Stimulated activated CD4-positive, alpha-beta T cell treated with anti-CD3 and anti-CD28 coated beads, Interleukin-1b, Interleukin-23, amount 100 ng/mL, for 24 hours (primary cell): ENCODE measurements at places on chromosomes 6 and 20.

DNA sequence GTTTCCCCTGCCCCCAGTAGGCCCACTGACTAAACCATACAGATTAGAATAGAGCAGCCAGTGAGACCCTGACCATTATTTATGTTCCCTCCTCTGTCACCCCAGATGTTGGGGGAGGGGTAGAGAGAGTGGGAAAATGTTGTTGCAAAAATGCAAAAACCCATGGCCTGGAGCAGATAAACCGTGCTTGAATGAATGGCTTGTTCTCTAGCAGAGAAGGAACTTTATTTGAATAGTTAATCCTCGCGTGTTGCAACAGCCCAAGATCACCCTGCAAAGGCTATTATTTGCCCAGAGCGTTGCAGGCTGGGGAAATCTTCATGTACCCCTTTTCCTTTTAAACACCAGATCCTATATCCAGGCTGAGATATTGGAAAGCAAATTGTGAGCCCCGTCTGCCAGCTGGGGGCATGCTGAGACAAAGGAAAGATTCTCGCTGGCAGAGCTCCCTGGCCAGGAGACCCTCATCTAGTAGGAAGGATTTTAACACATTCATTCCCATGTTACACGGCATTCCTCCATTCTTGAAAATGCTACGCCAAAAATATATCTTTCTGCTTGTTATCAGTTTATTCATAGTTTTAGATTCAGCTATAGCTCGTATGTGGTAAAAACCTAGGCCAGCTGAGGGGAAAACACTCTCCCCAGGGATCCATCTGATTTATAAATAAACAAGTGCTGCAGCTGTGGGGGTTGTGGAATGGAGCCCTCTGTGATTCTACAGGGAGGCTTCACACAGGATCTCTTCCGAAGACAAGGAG is 53.0 kb downstream of the LINC00237 start:
- DNase-seq, result no peak

- no peak for DNase-seq
Observed at GRCh38 chr6:106450653-106451052, 90.1 kb downstream of the CRYBG1 start.

DNA sequence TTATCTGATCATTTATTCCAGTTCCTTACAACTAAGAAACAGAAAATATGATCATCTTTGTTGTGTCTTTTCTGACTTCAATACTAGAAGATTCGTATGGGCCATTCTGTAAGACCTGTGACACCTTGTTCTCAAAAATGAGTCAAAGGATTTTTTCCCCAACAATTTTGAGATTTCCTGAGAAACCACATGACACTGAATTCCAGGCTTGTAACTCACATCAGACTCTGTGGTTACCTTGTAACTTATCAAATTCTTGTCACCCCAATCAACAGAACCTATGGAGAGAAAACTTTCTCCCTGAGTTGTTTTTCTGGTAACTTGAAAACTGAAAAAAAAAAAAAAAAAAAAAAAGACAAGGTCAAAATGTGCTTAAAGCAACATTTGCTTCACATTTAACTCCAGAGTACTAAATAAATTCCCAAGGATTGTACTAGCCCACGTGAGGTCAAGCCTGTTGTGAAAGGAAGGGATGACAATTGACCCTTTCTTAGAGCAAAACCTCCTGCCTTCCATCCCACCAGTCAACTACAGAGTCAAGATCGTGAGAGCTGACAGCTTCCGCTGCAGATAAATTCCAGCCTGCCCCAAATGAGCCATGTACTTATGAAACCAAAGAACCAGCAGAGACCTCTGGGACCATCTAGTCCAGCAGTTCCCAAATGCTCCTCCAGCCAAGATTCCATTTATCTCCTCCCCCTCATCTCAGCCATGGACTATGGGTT is 140.3 kb downstream of the TBX18 start:
- no peak for DNase-seq

- no peak for DNase-seq
Observed at GRCh38 chr6:53830366-53830765, 35.6 kb downstream of the LRRC1 start.

- no peak for DNase-seq
Observed at GRCh38 chr6:8819446-8819845, 384.1 kb upstream of the SLC35B3 start.

DNA sequence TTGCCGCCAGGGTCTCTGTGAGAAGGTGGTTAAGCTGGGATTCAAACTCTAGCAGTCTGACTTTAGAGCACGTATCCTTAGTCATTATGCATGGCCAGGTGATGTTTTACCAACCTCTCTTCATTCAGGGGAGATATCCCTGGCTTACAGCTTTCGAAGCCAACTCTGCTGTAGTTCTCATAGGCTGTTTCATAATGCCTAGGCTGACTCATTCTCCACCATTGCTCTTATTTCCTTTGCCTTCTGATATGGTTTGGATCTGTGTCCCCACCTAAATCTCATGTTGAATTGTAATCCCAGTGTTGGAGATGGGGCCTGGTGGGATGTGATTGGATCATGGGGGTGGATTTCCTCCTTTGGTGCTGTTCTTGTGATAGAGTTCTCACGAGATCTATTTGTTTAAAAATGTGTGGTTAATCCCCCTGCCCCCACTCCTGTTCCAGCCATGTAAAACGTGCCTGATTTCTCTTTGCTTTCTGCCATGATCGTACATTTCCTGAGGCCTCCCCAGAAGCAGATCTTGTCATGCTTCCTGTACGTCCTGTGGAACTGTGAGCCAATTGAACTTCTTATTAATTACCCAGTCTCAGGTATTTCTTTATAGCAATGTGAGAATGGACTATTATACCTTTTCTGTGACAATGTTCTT is 94.6 kb upstream of the MAN1A1 start:
- DNase-seq, result no peak
